Globus pallidus (tissue), 1 donor: ENCODE measurements at places on chromosomes 2 and 18.

DNA sequence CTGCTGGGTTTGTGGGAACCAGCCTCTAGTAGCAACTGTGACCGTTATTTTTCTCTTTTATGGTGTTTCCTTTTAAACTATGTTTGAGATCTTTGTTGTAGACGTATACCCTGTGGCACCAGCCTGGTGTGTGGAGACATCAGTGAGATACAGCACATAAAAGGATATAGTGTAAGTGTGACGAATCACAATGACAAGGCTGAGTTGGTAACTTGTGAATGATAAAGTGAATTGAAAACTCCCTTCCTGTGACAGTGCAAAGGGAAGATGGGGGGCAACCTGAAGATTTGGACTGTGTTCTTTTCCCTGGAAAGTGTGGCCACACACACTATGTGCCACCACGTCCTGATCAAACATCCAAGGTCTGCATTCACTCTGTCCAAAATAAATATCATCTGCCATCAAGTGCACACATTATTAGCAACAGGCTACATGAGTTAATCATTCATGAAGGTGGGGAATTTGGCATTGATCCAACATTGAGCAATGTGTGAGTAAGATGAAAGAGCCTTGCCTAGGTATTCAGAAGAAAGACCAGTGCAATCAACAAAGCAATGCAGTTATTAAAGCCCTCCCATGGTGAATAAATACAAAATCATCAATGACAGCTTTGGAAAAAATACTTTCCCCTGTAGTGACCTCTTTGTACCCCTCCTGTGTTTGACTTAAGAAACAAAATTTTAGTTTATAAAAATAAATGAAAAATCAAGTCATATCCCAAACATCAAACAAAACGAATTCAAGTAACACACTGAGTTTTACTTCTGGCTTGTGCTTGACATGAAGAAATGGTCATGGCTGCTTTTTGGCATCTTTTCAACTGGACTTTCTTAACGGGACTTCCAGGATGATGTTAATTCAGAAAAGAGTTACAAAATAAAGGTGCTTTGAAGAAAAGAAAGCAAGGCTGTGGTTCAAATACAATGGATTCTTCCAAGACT is 1280.5 kb upstream of the ZEB2 start:
- no peak for DNase-seq

DNA sequence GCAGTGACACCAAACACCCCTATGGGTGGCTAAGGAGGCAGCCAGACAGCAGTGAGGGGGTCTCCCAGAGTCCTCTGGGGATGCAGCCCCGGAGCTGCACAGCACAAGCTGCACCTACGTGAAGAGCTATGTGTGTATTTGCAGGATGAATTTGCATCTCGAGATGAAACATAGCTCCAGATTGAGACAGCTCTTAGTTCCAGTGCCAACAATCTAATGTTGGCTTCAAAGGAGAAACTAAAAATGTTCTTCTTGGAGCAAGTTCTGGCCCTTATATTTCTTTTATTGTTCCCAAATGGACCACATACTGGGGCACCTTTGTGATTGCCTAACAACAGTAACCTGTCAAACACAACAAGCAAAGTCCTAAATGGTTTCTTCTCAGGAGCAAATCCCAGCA is 233.9 kb downstream of the SLC4A3 start:
- DNase-seq = no peak

GRCh38 chr18:23165271-23166068 is 30.2 kb downstream of the CABLES1 start:
- no peak for DNase-seq

DNA sequence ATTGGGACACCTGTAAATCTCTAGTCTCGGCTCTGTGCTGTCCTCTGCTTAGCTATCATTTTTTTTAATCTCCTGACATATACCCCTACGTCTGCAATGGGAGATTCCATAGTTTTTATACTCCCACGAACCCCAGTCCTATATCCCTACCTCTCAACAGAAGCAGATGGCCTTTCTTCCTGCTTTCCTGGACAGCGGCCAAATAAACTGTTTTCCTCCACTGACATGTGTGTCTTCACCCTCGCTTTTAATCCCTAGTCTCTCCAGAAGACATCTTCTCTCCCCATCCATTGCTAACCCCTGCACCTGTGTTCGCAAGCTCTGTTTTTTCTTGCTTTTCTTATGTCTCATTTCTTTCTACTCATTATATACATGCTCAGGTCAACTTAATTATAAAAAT is 395.4 kb downstream of the EPHA4 start:
- DNase-seq = no peak

DNA sequence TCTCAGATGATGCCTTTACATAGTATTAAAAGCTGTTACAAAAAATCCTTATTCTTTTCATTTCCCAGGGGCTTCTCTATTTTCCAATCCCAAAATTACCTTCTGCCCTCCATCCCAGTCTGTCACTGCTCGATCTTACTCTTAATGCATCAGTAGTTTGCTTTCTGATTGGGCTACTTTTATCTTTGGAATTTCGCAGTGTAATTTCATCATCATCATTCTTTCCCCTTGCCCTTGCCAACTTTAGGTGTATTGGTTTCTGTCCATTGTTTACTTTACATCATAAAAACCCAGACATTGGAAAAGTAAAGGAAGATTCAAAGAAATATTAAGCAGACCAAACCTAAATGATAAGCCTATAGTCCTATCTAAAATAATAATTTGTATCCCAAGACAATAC is 457.2 kb downstream of the PIK3C3 start:
- no peak for DNase-seq

DNA sequence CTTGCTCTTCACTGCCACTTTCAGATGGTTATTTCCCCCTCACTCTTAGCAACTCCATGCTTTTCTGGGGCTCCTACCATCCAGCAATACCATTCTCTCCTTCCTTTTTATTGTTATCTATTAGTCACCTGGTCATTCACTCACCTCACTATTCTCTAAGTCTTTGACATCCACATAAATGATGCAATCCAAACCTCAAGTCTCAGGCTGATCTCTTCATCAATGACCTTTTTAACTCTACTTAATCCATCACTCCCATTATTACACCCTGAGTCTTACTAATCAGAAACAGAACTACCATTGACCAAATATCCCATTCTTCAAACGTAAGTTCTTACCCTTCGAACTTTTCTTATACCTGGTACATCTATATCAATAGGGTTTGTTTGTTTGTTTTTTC is 79.7 kb downstream of the ITSN2 start:
- DNase-seq = no peak

DNA sequence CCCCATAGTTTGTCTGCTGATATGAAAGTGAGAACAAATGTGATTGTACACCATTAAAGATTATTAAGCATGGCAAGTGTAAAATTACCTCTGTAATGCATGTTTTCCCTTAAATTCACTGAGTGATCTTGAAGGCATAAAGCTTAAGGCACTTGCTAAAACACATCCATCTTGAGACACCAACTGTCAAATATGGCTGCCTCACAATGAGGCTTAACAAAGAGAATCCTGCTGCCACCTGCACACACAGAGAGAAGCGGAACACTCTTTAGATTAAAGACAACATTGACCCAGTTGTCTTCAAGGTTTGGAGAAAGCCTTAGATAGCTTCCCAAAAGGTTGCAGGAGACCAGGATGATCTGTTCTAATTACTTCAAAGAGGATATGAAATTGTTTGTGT is 803.6 kb upstream of the GYPC start:
- DNase-seq = no peak

DNA sequence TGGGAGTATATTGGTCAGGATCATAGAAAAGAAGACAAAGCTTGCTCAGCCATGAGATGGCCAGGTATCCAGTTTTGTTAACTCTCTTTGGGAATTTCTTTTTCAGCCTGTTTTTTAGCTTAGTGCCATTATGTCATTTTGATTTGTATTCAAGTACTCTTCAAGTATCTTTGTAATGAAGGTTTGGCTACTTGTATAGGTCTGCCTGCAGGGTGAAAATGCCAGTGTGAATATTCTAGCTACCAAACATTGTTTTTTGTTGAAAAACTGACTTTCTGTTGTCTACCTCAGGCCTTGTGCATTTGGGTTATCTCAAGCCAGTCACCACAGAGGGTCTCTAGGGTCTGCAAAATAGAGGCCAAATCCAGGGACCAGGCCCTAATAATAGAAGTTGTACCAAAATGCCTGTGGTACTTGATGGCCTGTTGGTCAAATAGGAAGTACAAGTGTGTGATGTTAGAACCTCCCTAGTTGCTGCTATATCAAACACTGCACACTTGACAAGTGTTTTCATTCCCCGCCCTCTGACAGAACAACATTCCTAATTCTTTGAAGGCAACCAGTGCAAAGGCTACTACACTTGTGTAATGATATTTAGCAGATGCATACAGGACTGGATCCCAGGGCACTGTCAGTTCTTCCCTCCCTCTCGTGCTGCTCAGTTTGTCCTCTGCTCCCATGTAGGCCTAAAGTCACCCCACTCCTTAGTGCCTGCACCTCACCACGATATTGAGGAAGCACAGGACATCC is 36.4 kb downstream of the RNMT start:
- no peak for DNase-seq

GRCh38 chr18:9792565-9793245 is 84.6 kb downstream of the RAB31 start:
- no peak for DNase-seq

- no peak for DNase-seq
These were observed 117.4 kb upstream of the NOSTRIN start for GRCh38 chr2:168684921-168685599.

DNA sequence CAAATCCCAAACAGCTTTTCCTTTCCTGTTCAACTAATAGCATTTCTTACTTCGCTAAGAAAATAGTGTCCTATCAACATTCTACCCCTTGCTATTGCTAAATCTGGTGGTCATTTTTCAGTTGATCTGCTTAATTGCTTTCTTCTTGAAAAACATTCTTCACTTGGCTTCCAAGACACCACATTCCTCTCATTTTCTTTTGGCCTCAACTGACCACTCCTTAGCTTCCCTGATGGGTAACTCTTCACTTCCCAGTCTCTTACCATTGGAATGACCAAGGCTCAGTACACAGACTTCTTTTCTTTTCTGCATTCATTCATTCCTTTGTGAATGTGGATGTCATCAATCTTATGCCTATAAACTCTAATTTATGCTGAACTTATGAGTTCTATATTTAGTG is 230.8 kb upstream of the CDH2 start:
- no peak for DNase-seq

DNA sequence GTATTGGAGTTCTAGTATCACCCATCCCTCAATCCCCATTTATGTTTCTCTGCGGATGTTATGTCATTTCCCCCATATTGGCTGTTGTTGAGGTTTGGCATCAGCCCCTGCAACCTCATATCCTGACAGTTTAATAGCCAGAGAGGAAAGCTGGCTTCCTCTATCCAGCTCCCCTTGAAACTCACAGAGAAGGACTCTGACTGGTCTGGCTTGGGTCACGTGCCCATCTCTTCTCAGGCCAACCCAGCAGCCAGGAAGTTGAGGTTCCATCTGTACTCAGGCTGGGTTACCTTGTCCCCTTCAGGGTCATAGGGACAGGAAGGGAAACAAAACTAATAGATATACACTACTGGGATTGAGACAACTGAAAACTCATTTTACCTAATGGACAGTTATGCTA is 148.0 kb upstream of the SLC14A2 start:
- no peak for DNase-seq

- DNase-seq = no peak
These were observed 147.6 kb upstream of the HDAC4 start for GRCh38 chr2:239548451-239548871.

DNA sequence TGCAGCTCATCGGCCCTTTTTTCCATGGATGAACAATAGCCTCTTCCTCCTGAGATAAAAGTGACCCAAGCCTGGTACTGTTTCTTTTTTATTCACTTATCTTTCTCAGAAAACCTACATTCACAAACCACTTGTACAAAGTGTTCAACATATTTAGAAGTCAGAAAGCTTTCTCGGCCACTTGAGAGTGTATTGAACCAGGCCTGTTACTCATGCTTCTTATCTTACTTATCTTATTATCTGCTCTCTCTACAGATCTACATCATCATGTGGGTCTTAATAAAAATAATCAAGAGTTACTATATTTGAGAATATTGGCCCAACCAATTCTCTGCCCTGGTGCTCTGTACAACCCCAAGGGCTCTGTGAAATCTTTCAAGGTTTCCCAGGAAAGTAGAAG is 242.1 kb downstream of the MREG start:
- DNase-seq = no peak

DNA sequence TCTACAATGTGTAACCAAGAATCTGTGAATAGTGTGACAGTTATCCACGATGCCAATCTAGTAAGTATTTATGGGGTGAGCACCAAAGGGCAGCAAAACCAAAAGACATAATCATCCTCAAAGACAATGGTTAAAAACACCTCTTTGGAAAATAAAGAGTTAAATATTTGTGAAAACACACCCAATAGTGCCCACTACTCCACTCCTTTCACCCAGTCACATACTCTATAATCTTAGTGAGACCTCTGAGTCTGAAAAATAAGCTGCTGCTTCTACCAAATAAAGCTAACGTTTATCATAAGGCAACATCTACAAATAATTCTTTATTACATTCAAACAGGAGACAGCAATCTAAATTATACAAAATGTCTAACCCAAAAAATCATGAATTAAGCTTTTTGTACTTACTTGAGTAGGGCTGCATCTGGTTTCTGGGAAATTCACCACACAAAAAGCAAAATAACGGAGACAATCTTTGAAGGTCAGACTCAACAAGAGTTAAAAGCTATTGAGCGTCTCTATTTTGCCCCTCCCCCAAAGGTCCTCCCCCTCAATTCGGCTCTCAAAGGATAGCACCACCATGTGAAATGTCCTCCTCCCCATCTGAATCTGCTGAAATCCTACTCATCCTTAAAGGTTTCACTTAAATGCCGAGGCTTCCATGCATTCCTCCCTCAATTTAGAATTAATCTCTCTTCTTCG is 2.0 kb downstream of the RAPH1 start:
- DNase-seq = peak; percentile 18

GRCh38 chr18:62802523-62802922 is 87.2 kb downstream of the PHLPP1 start:
- DNase-seq = no peak
